ENCODE measurements at places on chromosomes 6 and 20.

- peak; percentile 89 for DNase-seq
- H3K27me3 ChIP-seq, result no peaks in the 10 kb centered on the region
- H3K27ac ChIP-seq, result peak within 1 kb of the TSS; percentile 84
- no peak within 1 kb of the TSS for H3K4me3 ChIP-seq
Observed at GRCh38 chr6:31680226-31681134, at the start of gene LY6G5C. TSS of gene LY6G5C (minus strand) at chr6:31681067. CDS start at chr6:31680373, 694 bp downstream.

DNA sequence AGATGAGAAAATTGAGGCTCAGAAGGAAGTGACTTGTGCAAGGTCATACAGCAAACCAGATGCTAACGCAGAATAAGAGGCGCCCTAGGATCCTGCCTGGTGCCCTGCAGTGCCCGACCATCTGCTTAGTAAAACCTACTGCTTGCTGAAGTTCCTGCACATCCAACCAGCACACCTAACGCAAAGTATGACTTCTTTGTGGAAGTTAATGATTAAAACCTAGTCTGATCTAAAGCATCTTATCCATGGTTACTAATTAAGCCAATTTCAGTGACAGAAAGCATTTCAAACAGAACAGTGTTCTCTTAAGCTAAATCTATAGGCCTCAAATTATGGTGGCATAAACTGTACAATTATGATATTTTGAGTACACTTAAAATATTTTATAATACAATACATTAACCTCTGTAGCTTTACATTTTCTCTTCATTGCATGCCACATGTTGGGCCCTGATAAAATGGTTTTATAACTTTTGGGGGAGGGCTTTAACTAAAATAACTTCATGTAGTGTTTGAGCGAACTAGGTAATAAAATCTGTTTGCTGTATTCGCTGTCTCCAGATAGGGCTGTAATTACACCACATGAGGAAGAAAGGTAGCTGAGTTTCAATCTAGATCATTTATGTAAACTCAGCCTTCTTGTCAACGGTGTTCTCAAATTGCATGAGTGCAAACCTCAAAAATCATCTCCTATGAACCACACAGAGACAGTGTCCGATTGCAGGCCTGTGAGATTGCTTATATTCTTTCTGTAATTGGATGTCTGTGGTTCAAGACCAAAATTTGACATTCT is 37.5 kb upstream of the BEND3 start:
- H3K27me3 ChIP-seq, result no peaks in the 10 kb centered on the region
- no peaks in the 10 kb centered on the region for H3K36me3 ChIP-seq
- DNase-seq, result no peak

DNA sequence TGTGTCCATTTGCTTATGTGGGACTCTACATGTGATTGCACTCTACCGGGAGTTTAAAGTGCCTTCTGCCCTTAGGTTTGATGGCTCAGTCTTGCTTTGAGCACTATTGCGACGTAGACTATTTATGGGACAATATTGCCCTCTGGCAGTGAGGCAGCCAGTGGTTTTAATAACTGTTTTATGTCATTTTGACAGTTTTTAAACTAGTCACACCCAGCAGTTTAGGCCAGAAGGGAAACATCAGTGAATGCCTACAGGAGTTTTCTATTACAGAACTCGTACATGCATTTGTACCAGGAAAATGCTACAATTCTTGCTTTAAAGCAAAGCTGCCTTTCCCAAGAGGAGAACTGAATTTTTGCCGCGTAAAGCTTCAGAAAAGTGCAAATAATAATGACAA is 813.7 kb downstream of the KIF16B start:
- H3K4me1 ChIP-seq, result peaks cover 6% of the 10 kb centered on the region
- no peaks in the 10 kb centered on the region for H3K27me3 ChIP-seq
- DNase-seq, result no peak
- H3K27ac ChIP-seq, result no peak overlapping the region

- H3K4me3 ChIP-seq, result no peak overlapping the region
- no peaks in the 10 kb centered on the region for H3K27me3 ChIP-seq
- no peaks in the 10 kb centered on the region for H3K36me3 ChIP-seq
- H3K4me1 ChIP-seq, result peaks cover 7% of the 10 kb centered on the region
Observed at GRCh38 chr6:150898399-150899170, 33.1 kb downstream of the MTHFD1L start.

DNA sequence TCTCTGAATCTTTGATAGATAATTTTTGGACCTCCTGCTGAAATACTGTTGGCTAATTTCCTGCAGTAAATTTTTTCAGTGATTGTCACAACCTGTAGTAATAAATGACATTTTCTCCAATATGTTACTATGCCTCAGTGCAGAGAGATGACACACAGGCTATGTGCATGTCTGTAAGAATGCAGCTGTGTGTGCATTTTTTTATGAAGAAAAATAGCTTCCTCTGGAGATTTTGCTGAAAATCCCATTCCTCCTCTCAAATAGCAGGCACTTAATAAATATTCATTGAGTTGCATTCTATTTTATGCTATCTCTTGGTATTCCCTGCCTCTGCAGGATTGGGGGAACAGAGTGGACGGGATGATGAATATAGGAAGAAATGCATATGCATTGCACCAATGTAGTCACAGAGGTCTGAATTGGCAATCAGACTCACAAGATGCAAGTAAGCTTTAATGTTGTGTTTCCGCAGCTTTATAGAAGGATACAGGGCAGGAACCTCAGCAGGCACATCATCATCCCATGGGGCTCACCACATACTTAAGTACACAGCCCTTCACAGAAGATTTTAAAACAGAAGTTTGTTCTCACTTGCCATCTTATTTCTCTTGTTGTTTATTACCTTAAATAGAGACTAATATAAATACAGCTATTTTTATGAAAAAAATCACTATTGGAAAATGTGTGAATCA is 474.7 kb downstream of the EPM2A start:
- H3K4me1 ChIP-seq, result no peaks in the 10 kb centered on the region
- H3K36me3 ChIP-seq, result no peaks in the 10 kb centered on the region

DNA sequence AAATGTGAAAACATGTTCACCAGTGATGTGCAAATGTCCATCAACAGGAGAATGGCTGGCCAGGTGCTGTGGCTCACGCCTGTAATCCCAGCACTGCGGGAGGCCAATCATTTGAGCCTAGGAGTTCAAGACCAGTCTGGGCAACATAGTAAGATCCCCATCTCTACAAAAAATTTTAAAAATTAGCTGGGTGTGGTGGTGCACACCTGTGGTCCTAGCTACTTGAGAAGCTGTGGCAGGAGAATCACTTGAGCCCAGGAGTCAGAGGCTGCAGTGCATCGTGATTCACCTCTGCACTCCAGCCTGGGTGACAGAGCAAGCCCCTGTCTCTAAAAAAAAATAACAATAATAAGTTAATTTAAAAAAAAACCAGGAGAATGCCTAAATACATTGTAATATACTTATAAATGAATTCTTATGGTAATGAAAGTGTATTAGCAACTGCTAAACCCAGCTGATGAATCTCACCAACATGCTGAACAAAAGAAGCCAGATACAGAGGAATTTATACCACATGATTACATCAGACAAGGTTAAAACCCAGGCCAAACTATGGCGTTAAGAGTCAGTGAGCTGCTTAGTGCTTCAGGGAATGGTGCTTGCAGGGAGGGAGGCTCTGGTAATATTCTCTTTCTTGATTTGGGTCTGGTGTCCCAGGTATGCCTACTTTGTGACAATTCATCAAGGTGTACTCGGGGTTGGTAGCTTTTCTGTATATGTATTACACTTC is 36.4 kb downstream of the RPP40 start:
- no peaks in the 10 kb centered on the region for H3K36me3 ChIP-seq
- no peaks in the 10 kb centered on the region for H3K27me3 ChIP-seq
- H3K27ac ChIP-seq, result no peak overlapping the region
- no peak overlapping the region for H3K4me3 ChIP-seq

DNA sequence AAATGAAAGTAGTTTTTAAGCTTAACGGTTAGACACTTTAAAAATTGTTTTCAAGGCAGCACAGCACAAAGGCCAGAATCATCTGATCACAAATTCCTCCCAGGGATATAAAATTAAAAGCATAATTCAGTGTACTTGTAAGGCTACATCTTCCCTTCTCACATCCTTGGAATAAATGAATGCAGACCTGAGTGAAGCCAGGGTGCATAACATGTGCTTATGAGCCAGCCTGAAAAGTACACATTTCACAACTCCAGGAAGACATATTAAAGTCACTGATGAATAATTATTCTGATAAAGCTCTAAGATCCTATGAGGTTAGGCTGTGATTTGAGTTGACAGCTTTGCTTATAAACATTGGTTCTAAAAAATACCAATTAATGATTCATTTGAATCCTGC is 163.6 kb downstream of the BTBD9 start:
- H3K4me3 ChIP-seq, result no peak overlapping the region
- no peaks in the 10 kb centered on the region for H3K4me1 ChIP-seq
- no peaks in the 10 kb centered on the region for H3K27me3 ChIP-seq

DNA sequence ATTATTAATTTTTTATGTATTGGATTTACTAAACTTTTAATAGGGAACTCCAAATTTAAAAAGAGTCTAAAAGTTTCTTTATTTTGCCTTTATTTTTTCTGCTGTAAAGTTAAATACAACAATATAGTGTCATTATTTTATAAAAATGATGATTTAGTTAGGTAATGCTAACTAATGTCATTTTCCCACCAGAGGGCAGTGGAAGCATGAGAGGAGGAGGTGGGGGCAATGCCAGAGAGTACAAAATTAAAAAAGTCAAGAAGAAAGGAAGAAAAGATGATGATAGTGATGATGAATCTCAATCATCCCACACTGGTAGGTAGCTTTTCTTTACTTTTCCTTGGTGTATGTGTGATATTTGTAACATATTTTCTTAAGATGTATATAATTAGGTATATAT is 20.2 kb upstream of the FHL5 start:
- DNase-seq, result no peak
- no peaks in the 10 kb centered on the region for H3K27me3 ChIP-seq
- no peak overlapping the region for H3K4me3 ChIP-seq
- H3K4me1 ChIP-seq, result no peaks in the 10 kb centered on the region

DNA sequence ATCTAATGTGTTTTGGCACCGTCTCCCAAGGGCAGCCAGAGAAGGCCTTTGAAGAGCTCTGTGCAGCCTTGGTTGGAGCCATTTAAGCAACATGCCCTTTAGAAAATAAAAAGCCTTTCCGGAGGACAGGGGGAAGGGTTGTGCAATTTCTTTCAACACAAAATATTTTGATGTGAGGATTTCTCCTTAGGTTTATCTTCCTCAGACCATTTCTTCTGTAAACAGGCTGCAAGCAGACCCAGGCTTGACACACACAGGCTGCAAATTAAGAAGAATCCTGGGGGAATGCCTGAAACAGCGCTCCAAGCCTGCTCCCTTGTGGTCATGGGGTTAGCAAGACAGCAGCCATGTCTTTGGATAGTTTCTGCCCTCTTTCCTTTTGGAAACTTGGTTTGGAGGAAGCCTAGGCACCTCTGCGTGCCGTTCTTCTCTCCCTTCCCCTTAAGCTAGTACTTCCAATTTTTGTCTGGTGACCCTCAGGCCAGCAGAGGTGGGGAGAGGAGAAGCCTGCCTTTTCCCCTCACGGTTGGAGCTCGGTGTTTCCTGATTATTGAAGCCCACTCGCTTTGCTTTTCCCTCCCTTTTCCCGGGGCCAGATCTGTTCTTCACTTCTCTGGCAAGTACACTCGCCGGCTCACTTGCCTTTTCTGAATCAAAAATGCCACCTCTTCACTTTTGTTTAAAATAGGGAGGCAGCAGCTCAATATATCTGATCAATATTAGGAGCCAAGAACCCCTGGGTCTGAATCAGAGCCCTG is 39.6 kb upstream of the NOX3 start:
- peaks cover 11% of the 10 kb centered on the region for H3K4me1 ChIP-seq
- peak; percentile 7 for DNase-seq
- H3K4me3 ChIP-seq, result no peak overlapping the region

DNA sequence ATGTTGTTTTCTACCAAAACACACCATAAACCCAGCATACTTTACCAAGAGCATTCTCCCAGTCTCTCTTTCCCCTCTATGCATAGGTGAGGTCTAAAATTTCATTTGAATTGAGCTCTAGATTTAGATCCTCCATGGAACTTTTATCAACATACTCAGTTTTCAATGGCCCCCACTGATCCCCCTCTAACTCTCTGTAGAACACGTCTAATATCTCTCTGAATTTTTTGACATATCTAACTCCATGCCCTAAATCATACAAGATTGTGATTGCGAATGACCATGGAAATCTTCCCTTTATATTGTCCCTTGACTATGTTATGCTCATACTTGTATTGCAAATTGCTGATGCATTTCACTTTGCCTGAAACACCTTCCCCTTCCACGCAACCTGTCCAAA is 38.1 kb upstream of the HBS1L start:
- H3K4me1 ChIP-seq, result peaks cover 5% of the 10 kb centered on the region
- no peak overlapping the region for H3K27ac ChIP-seq
- no peaks in the 10 kb centered on the region for H3K27me3 ChIP-seq
- no peak for DNase-seq
- H3K36me3 ChIP-seq, result no peaks in the 10 kb centered on the region

DNA sequence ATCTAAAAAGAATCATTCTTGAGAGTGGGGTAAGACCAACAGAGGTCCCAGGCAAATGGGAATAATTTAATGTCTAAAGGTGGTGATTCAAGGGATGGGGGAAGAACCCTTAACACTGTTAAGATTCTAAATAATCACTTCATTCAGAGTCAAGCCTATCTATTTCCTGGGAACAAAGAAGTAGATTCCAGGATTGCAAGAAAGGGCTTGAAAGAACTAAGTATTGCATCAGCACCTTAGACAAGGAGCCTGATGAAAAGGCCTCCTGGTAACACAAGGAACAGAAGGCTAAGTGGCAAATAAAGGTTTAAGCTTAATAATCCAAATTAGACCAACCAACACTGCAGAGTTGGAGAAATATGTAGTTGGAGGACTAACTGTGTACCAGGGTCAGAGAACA is 620.7 kb upstream of the BTBD3 start:
- no peak overlapping the region for H3K4me3 ChIP-seq
- no peak for DNase-seq
- no peak overlapping the region for H3K27ac ChIP-seq
- H3K36me3 ChIP-seq, result no peaks in the 10 kb centered on the region

GRCh38 chr6:12354499-12354898 is 64.3 kb downstream of the EDN1 start:
- H3K4me3 ChIP-seq, result no peak overlapping the region
- H3K4me1 ChIP-seq, result peaks cover 9% of the 10 kb centered on the region
- peak overlapping the region; percentile 33 for H3K27ac ChIP-seq
- no peaks in the 10 kb centered on the region for H3K27me3 ChIP-seq
- no peaks in the 10 kb centered on the region for H3K36me3 ChIP-seq

All from thyroid gland (tissue), 4 donors.